ENCODE measurements at places on chromosomes 2 and 18. TPM values are rescaled to one million over a fixed set of nuclear protein-coding genes. Genes with fewer than 3 reads are reported as not detected.

Gene PTPN18
- 42.3 TPM for total RNA-seq

- DNase-seq = no peak
These were observed 36.6 kb downstream of the DARS1 start for GRCh38 chr2:135948642-135949355.

Gene PUM2
- 138 TPM for total RNA-seq

DNA sequence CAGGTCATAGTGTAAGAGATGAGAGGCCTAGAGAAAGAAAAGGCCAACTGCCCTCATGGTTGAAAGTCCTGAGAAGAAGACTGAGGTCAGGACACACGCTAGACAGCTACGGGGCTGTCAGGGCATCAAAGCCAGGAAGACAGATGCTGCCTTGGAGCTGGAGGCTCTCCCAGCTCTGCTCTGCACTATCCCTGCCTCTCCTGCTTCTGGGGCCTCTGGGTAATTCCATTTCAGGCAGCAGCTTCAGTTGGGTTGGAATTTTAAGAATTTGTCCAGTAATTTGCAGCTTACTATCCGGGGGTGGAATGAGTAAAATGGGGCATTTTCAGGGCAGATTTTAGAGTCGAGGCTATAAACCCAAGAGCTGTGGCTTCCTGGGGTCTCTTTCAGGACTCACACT is 76.2 kb upstream of the CTAGE1 start:
- DNase-seq = no peak

- DNase-seq = no peak
These were observed 2.3 kb downstream of the C1QL2 start for GRCh38 chr2:119156105-119156890.

- DNase-seq = no peak
These were observed 98.8 kb downstream of the HS6ST1 start for GRCh38 chr2:128219891-128220290.

DNA sequence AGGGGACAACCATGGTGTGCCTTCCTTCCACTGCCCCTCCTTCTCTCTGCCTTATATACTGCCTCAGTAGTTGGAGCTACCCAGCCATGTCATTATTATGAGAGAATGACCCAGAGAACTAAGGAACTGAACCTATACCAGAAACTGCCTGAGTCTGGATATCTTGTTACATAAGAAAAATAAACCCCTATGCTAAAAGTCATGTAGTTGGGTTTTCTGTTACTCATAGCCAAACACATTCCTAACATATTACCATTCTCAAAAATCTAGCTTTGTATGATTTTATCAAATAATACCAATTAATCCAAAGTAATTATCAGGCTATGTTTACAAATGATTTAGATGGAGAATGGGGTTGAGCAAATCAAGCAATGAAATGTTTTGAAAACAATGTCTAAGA is 15.0 kb upstream of the KLF7 start:
- DNase-seq = no peak

DNA sequence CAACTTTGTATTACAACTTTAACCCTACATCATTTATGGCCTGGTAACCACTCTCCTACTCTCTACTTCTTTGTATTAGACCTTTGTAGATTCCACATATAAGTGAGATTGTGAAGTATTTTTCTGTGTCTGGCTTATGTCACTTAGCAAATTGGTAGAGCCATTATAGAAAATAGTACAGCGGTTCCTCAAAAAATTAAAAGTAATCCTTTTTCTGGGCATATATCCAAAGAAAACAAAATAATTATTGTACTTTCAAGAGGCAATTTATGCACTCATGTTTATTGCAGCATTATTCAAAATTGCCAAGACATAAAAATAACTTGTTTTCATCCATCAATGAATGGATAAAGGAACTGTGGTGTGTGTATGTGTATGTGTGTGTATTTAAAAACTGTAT is 537.5 kb upstream of the FSIP2 start:
- DNase-seq = no peak

DNA sequence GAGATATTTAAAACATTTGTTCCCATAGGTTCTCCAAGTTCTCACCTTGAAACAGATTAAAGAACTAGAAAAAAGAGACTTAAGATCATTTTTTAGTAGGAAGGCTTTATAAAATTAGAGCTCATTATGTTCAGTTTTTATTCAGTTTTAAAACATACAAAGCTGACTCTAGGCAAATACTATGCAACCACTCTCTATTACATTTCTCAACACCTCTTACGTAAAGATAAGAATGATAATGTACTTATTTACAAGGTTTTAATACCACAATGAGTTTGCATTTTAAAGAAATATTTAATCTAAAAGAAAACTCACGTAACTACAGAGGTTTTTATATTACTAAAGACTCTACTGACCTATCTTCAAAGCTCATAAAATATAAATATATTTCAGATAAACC is 68.8 kb downstream of the TMEM131 start:
- no peak for DNase-seq

Gene TMEM237
- 5.0 TPM for total RNA-seq

Gene TMEM150A
- 8.6 TPM for total RNA-seq

DNA sequence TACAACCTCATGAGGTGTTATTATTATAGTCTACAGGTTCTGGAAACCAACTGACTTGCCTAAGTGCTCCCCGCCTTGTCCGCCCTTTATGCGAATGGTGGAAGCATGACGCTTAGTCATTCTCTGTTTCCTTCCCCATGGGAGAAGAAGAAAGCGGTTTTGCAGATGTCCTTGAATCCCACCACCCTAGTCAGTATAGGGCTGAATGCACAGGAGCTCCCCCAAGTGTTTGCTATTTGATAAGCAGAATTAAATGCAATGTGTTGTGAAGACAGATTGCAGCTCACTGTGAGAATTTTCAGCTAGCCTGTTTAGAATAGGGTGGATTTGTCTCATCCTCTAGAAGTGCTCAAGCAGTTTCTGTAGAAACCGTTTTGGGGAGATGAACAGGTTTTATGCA is 652.0 kb downstream of the DCC start:
- no peak for DNase-seq

DNA sequence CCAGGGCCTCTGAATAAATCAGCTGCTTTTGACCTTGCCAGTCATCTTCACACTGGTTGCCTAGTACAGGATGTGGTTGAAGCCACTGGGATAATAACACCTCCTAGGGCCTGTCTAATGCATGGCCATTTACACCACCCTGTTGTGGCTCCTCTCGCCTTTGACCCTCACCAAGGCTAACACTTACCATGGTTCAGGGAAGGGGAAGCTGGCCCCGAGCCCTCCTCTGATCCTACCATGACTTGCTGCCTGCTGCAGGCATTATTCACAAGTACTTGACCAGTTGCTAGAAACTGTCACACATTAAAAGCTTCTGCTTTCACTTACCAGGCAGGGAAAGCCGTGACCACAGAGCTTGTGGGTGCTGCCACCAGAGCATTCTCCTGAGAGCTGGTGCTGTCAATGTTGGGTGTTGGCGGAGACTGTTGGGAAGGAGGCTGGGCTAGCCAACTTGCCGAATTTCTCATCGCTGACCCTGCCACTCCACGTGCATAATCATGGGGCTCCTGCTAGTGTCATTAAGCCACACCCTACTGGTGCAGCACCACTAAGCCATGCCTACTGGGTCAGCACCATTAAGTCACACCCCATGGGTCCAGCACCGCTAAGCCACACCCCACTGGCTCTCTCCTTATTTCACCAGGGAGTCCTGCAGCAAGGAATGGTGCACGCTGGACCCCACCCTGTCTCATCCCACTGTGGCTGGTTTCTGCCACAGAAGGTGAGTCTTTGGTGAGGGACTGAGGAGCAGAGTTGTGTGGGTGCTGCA is 47.0 kb upstream of the TTC39C start:
- peak; percentile 18 for DNase-seq

GRCh38 chr2:55103046-55103445 is 52.8 kb upstream of the RTN4 start:
- DNase-seq = no peak

DNA sequence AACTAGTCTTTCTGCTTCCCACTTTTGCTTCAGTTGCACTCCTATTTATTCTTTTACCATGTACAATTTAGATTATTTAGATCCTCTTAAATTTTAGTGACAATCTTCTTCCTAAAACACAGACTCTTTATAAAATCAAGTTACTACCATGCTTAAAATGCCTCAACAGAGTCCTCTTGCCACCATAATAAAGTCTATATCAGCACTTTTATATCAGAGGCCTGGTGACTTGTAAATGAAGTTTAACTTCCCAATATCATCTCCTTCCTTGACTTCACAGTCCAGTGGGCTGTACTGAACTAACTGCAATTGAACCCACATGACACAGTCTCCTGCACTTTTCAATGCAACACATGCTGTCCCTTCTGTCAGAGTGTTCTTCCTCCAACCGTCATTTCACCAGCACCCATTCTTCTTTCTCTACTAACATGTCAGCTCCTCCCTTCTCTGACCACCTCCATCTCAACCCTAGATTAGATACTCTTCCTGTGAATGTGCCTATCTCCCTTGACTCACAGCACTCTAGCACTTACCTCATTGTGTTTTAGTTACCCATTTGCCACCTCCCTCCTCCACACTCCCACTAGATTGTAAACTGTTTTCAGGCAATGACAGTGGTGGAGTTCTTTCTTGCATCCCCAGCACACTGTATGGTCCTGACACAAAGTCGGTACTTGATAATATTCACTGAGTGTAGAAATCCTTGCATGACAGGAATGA is 414.9 kb downstream of the SATB2 start:
- DNase-seq = no peak

Gene ST6GAL2
- not detected for total RNA-seq

GRCh38 chr2:210188755-210189154 is 17.5 kb upstream of the KANSL1L start:
- no peak for DNase-seq

DNA sequence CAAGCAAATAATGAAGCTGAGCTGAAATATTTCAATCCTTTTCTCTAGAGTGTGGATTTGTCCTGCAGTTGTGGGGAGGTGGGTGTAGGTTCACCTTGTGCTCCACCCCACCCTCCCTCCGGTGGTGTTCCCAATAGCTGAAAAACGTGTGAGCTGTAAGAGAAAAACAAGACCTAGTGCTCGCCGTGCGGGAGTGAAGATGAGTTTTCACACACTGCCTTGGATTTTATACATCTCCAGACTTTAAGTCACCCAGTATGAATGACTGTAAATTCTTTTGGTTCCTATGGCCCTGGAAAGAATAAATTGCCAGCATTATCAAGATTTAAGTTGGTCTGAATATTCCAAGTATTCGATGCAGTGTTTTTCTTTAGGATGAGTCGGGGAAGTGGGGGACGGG is 1.9 kb upstream of the SOX11 start:
- DNase-seq = no peak

DNA sequence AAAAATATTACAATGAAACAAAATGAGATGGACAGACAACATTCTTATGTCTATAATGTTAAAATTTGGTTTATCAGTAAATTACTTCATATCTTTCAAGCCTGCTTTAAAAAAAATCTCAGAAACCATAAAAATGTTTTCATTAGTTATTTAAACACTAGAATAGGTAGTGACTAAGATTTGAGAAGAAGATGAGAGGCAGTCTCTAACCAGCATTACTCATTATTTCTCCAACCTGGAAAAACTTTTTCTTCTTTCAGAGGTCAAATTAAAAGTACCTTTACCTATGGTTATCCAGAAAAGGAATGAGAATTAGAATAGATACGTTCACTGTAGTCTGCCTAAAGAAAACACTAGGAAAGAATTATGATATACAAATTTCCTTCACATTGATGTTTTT is 50.3 kb downstream of the IKZF2 start:
- DNase-seq = no peak

GRCh38 chr2:119491776-119492525 is 32.3 kb downstream of the SCTR start:
- DNase-seq = no peak

- no peak for DNase-seq
These were observed 15.9 kb upstream of the CSRNP3 start for GRCh38 chr2:165453561-165454094.

All from T-cell (primary cell).